Fibroblast of the aortic adventitia (primary cell): ENCODE measurements at places on chromosomes 13 and 19. TPM values are rescaled to one million over a fixed set of nuclear protein-coding genes. Genes with fewer than 3 reads are reported as not detected.

APOE gene
- total RNA-seq, result 1.6 and 309 TPM in 2 replicates

A1BG gene
- 6.8 TPM in 1 of 2 replicates, not detected in the other for total RNA-seq

LHB gene
- not detected in 2 replicates for total RNA-seq

SMIM17 gene
- total RNA-seq, result 0.65 TPM in 1 of 2 replicates, not detected in the other
